Activated T-helper 1 cell treated with Interleukin-2 at 50 U/mL for 16 hours (primary cell): ENCODE measurements at places on chromosomes 6 and 20.

- no peak for DNase-seq
These were observed 131.5 kb upstream of the F13A1 start for GRCh38 chr6:6452002-6452401.

GRCh38 chr6:112563368-112563767, 216.2 kb downstream of the RFPL4B start:
- DNase-seq = no peak

- DNase-seq = no peak
These were observed 371.7 kb upstream of the SASH1 start for GRCh38 chr6:147970970-147971369.

GRCh38 chr20:5602346-5602745, 147.9 kb upstream of the SHLD1 start:
- DNase-seq = no peak

GRCh38 chr6:19083801-19084200, 696.7 kb downstream of the RNF144B start:
- DNase-seq = no peak

DNA sequence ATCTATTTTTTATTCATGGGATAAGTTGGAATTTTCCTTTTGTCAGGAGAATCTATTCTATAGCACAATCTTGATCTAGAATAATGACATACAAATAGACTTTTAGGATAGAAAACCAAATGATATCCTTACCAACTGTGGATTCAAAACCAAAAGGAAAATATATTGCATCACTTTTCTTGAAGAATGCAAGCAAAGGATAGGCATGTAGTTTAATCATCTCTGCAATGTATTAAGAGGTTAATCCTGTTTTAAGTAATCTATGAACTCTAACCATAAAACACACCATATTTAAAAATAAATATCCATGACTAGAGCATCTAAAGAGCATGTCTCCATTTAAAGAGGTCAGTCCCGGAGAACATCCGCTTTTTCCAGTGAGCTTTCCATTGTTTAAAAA, 106.7 kb upstream of the CNKSR3 start:
- no peak for DNase-seq

DNA sequence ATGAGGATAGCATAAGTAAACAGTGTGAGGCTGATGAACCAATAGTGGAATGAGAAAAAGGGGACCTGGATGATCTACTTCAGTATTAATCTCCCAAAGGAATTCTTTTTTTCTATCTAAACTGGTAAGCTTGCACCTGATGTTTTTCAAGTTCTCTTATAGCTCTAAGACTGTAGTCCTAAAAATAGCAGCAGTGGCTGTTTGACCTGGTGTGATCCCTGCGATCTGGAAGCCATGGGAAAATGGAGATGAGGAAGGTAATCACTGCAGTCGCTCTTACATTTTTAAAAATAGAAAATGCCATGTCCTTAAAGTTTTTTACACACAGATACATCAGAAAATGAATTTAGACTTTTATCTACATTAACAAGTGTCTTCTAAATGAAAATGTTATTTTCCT, 926.4 kb upstream of the SLC35B3 start:
- DNase-seq = no peak

DNA sequence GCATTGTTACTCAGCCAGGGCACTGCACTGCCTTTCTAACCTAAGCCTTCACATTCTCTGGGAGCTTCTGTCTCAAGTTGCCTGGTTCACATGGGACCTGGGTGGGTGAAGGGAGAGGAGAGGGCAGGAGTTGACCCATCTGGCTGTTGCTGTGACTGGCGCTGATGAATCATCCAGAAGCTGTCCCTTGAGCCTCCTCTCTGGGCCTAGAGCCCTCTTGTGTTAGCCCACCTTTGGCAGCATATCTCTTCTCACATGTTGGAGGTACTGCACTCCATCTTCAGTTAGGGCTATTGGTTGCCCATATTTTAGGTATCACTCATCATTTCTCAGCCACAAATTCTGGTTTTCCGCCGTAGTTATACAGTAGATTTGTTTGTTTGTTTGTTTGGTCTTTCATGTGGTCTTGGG, 19.8 kb downstream of the XRN2 start:
- no peak for DNase-seq

- no peak for DNase-seq
These were observed 177.7 kb downstream of the FARS2 start for GRCh38 chr6:5438922-5439584.

DNA sequence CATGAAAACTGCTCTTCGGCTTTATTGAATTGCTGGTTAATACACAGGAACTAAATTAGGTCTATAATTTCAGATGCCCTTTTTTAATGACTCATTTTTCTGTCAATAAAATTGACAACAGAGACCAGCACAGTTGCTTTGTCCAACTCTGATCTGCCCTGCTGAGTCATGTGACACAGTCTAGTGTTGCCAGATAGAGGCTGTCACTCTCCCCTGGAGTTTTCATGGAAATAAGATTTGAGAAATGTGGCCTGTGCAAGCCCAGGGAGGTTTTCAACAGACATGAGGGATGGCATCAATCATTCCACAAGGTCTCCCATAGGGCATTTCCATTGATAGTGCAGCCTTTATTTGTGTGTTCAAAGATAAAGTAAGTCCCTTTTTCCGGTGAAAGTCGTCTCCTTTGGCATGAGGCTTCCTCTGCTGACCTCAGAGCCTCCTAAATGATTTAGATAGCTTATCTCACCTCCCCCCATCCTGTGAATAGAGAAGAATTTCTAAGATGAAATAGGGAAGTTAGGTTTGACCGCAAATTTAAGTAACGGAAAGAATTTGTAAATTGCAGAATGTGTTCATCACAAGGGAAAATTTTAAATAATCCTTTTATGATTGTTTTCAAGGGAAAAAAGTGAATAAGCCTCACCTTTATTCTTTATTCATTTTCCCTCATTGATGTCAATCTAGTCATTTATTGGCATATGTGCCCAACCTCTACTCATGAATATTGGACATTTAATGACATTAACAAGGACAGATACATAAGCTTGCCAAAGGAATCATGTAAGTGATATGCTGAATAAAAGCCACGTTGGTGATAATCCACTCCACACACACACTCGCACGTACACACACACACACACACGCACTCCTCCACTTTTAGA, 277.7 kb downstream of the ADGB start:
- no peak for DNase-seq

- DNase-seq = no peak
These were observed 52.4 kb downstream of the IPCEF1 start for GRCh38 chr6:154304191-154304590.

- no peak for DNase-seq
These were observed 2.2 kb downstream of the QKI start for GRCh38 chr6:163416557-163417253.

DNA sequence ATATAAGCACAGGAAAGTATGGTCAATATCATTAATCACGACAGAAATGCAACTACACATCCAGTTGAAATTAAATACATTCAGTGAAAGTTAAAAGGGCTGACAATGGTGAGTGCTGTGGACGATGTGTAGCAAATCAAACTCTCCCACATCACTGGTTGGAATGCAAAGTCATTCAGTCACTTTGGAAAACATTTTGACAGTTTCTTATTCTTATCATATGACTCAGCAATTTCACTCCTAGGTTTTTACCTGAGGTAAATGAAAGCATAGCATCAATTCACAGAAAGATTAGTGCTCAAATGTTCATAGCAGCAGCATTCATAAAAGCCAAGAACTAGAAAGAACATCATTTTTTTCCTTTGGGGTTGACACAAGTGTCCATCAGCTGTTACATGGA, 28.6 kb upstream of the SAMD5 start:
- DNase-seq = no peak

DNA sequence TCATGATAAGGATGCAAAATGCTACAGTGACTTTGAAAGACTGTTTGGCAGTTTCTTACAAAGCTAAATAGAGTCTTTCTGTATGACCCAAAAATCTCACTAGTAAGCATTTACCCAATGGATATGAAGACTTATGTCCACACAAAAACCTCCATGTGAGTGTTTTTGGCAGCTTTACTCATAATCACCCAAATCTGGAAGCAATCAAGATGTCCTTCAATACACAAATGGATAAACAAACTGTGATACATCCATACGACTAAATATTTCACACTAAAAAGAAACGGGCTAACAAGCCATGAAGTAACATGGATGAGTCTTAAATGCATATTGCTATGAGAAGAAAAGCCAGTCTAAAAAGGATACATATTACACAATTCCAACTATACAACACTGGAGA, 117.2 kb downstream of the PDE10A start:
- DNase-seq = no peak

- DNase-seq = no peak
These were observed 2.3 kb downstream of the SUPT3H start for GRCh38 chr6:45375449-45375848.

DNA sequence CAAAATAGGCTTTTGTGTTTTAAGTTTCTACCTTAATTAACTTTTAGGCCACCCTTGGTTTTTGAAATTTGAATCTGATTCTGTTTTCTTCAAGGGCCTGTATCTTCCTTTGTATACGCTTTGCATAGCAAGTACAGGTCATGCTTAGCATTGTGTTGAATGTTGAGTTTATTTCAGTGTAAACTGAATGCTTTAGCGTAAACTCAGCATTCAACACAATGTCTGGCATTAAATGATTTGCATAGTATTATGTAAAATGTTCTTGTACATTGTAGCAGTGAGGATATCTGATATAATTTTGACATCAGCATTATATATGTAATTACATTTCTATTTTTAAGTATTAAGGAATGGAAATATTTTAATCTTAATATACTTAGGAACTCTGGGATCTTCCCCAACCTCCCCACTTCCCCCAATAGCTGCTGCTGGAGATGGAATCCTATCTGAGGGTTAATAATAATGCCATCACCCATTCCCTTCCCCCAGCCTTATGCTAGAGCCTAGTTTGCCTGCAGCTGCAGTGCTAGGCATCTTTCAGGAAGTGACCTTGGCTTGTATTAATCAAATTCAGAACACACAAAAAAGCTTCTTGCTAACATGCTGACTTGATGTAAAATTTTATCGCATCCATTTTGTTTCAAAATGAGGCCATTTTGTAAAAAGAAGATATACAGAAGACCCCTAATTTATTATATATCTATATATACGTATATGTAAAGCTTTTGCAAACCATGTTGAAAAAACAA, 73.1 kb downstream of the NCOA3 start:
- no peak for DNase-seq

GRCh38 chr6:72522735-72523141, 99.1 kb upstream of the KCNQ5 start:
- DNase-seq = no peak

GRCh38 chr6:131005439-131006016, 57.5 kb downstream of the EPB41L2 start:
- DNase-seq = no peak

DNA sequence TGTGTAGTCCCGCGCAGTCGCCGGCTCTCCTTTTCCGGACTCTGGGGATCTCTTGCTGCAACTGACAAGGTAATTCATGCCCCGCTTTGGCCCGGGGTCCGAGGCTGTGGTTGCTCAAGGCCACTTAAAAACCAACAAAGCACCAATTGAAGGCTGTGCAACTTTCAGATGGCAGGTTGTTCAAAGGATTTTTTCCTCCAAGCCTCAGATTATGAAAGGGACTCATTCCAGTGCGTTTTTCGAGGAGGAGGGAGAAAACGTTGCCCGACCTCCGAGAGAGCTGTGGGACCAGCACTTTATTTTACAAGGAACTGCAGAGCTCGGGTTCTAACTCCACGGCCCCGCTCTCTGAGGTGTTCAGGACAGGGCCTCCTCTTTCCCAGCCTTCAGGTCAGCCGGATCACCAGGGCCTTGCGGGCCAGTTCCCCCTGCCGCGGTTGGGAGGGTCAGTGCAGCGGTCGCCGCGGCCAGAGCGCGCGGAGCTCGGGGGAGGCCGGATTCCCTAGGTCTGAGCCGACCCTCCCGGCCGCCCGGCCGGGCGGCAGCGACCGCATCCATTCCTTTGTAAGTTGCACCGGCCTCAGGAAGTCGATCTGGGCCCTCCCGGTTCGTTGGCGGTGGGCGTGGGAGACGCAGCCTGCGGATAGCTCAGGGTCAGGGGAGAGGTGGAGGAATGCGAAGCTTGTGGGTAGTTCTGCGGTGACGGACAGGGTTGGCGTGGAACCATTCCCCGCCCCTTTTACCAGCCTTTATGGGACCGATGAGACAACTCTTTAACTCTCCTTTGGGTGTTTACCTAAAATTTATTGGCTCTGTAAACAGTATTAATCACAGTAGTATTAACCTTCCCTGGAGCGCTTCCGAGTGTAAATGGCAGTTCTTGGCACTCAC, 1.6 kb downstream of the UTRN start:
- no peak for DNase-seq

- no peak for DNase-seq
These were observed 24.1 kb upstream of the TRIM27 start for GRCh38 chr6:28947831-28948270.

- no peak for DNase-seq
These were observed 139.0 kb downstream of the PXDC1 start for GRCh38 chr6:3612341-3613041.

- no peak for DNase-seq
These were observed 93.5 kb downstream of the ESR1 start for GRCh38 chr6:151901009-151901411.

- no peak for DNase-seq
These were observed 48.4 kb upstream of the EZR start for GRCh38 chr6:158867381-158868121.

- peak; percentile 29 for DNase-seq
These were observed 7.7 kb upstream of the FOXF2 start for GRCh38 chr6:1381481-1382330.

GRCh38 chr6:169026175-169026574, 227.5 kb downstream of the THBS2 start:
- no peak for DNase-seq

- no peak for DNase-seq
These were observed 13.5 kb downstream of the DYNLRB1 start for GRCh38 chr20:34529742-34530141.

DNA sequence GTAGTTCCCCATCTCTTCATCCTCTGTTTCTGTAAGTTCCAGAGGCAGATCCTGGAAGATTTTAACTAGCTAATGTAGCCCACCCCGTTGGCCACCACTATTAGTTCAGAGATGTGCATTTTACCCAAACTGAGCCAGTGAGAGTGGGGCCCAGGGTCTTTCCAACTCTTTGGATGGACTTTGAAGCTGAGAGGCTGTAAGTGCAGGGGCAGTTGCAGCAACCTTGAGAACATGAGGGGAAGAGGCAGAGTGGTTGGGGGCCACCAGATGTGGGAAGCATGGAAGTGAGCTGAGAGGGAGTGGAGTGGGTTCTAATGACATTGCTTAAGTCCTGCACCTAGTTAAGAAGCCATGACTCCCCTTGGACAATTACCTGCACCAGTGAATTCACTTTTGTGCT, 72.2 kb downstream of the CDH26 start:
- no peak for DNase-seq

- DNase-seq = no peak
These were observed 201.7 kb upstream of the FOXQ1 start for GRCh38 chr6:1110164-1110563.
